ENCODE measurements at places on chromosomes 3 and 15.

DNA sequence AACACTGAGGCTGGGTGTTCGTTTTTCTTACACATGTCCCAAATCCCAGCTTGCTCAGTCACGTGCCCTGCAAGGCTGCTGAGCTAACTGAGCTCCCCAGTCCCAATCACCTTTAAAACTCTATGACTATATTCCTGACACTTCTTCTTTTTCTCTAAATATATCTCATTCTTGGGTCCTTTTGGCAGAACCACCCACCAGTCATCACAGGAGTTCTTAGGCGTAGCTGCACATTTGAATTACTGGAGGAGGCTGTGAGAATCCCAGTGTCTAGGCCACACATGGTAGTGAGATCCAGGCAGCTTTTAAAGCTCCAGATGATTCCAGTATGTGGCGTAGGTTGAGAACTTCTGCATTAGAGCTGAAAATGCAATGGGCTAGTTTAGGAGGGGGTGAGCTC lies 66.3 kb downstream of the ST8SIA2 start:
- no peak for DNase-seq

GRCh38 chr3:193960487-193961274 lies 175.3 kb upstream of the HES1 start:
- DNase-seq, result no peak

- no peak for DNase-seq
Measured at GRCh38 chr15:57704441-57704840, 2.1 kb upstream of the POLR2M start.

- peak; percentile 78 for DNase-seq
Measured at GRCh38 chr3:45124352-45124751, 21.8 kb downstream of the CDCP1 start.

GRCh38 chr3:3119393-3119851 lies 7.3 kb upstream of the TRNT1 start:
- DNase-seq, result no peak

DNA sequence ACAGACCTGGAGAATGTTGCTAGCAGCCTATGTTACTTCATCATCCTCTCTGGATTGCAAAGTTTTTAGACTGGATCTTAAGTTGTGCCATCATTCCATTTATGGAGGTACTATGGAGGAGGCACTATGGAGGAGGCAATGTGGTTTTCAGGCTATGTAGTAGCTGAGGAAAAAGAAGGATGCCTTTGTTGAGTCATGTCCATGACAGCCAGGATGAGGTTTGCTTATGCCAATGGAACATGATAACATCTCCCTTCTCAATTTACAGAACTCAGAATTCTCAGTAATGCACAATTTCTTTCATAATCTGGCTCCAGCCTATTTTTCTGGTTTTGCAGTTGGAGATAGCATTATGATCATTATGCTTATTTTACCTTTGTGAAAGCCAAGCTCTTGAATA lies 65.9 kb upstream of the TMEM108 start:
- DNase-seq, result no peak

GRCh38 chr3:24087469-24087868 lies 142.4 kb downstream of the NR1D2 start:
- DNase-seq, result no peak

GRCh38 chr3:157373783-157374182 lies 62.9 kb upstream of the PTX3 start:
- no peak for DNase-seq

GRCh38 chr3:152289708-152290107 lies 21.0 kb downstream of the MBNL1 start:
- DNase-seq, result no peak
